Urinary bladder (tissue), 4 donors: ENCODE measurements at places on chromosomes 11 and 22. TPM values are rescaled to one million over a fixed set of nuclear protein-coding genes. Genes with fewer than 3 reads are reported as not detected.

RAB39A gene
- 4.0 TPM for total RNA-seq

PTPN5 gene
- total RNA-seq, result 0.21 TPM

ALX4 gene
- 1.5 TPM for total RNA-seq

LDHAL6A gene
- not detected for total RNA-seq

SLC37A2 gene
- total RNA-seq, result 9.0 TPM

PRODH gene
- 1.1 TPM for total RNA-seq

TMEM132A gene
- 14.0 TPM for total RNA-seq

CARD10 gene
- 4.5 TPM for total RNA-seq

SYTL2 gene
- 123 TPM for total RNA-seq

MYBPC3 gene
- not detected for total RNA-seq

TH gene
- 1.6 TPM for total RNA-seq

PC gene
- total RNA-seq, result 3.6 TPM

MS4A4E gene
- 0.90 TPM for total RNA-seq

HBB gene
- 394 TPM for total RNA-seq

OR6A2 gene
- total RNA-seq, result 0.85 TPM

EXT2 gene
- total RNA-seq, result 95.3 TPM

DGAT2 gene
- 9.5 TPM for total RNA-seq

VPREB1 gene
- not detected for total RNA-seq

OR51B4 gene
- total RNA-seq, result 2.0 TPM

TRIM49C gene
- not detected for total RNA-seq

ZNF280B gene
- 1.9 TPM for total RNA-seq

HRAS gene
- total RNA-seq, result 8.7 TPM

FAT3 gene
- total RNA-seq, result 56.7 TPM

SOX6 gene
- 12.8 TPM for total RNA-seq

DEPDC7 gene
- total RNA-seq, result 10.5 TPM

GDPD4 gene
- total RNA-seq, result not detected

APOA5 gene
- total RNA-seq, result not detected

NCAM1 gene
- total RNA-seq, result 114 TPM

C11orf52 gene
- total RNA-seq, result 2.7 TPM

TMEM135 gene
- total RNA-seq, result 61.0 TPM

ISX gene
- not detected for total RNA-seq

BDNF gene
- total RNA-seq, result 3.3 TPM

APOBEC3B gene
- total RNA-seq, result 1.8 TPM

IGLL5 gene
- 0.69 TPM for total RNA-seq

YPEL1 gene
- total RNA-seq, result 7.0 TPM

FAM180B gene
- total RNA-seq, result 0.32 TPM

HEPHL1 gene
- not detected for total RNA-seq

SYT12 gene
- 0.26 TPM for total RNA-seq

SAA1 gene
- total RNA-seq, result not detected

TRIM29 gene
- total RNA-seq, result 32.3 TPM

HSCB gene
- 13.2 TPM for total RNA-seq

UQCR10 gene
- total RNA-seq, result 59.6 TPM

EXPH5 gene
- total RNA-seq, result 5.1 TPM
